ENCODE measurements at places on chromosomes 13 and 19.
A peak's percentile ranks its signal among the peaks of the same experiment; 100 is the strongest.

DNA sequence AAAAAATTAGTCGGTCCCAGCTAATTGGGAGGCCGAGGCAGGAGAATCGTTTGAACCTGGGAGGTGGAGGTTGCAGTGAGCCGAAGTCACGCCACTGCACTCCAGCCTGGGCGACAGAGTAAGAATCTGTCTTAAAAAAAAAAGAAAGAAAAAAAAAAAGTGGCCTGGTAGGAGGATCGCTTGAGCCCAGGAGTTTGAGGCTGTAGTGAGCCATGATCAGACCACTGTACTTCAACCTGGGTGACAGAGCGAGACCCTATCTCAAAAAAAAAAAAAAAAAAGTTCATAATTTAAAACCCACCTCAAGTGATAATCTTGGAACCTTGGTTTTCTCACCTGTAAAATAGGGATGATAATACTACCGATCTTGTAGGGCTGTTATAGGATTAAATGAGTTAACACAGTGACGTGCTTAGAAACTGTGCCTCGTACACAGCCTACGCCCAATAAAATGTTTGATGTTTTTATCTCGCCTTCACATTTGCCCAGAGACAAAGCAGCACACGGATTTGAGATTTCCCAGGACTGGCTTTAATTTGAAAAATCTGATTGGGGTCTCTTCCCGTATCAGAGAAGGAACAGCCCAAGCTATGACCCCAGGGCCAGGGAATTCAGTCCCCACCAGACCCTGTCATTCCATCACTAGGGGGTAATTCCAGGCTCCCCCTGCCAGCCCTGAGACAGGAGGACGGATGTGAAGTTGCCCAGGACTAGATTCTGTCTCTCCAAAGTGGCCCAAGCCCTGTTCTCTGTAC lies 3.6 kb downstream of the SERTAD1 start:
- no peak for DNase-seq

DNA sequence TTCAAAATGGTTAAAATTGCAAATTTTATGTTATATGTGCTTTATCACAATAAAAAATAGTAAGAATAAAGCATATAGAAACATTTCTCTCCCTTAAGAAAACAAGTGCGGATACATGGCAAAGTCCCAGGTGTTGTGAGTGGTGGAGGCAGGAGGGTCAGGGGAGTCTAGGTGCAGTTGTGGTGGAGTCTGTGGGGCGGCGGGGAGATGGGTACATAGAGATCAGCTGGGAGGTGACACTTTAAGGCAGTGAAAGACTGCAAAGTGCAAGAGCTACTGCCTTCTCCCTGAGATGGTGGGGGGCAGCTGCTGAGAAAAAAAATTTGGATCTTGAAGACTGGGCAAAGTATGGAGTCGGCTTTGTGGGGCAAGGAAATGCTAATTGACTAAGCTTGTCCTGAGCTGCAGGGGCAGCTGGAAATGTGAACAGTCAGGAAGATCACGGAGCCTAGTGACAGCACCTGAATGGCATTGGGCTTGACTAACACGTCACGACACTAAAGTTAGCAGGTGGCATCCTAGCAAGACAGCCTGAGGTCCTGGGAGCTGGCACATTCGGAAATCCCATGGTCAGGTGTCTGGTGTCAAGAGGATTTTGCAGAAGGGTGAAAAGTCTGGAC lies 72.9 kb upstream of the IRS2 start:
- DNase-seq = no peak

DNA sequence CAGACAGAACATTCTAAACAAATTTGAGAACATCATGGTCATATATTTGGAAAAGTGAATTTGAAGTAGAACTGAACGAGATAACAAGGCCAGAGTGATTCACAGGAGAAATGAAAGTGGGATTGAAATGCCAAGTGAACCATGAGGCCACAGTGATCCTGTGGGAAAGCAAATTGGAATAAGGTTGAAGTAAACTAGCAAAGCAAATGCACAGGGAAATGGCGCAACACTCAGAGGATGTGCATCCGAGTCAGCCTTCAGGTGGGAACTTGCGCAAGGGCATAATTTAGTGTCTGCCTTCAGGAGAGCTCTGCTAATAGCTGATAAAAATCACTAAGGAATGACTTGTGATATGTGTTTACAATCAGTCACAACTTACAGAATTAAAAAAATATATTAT lies 696.6 kb downstream of the LIG4 start:
- no peak for DNase-seq

DNA sequence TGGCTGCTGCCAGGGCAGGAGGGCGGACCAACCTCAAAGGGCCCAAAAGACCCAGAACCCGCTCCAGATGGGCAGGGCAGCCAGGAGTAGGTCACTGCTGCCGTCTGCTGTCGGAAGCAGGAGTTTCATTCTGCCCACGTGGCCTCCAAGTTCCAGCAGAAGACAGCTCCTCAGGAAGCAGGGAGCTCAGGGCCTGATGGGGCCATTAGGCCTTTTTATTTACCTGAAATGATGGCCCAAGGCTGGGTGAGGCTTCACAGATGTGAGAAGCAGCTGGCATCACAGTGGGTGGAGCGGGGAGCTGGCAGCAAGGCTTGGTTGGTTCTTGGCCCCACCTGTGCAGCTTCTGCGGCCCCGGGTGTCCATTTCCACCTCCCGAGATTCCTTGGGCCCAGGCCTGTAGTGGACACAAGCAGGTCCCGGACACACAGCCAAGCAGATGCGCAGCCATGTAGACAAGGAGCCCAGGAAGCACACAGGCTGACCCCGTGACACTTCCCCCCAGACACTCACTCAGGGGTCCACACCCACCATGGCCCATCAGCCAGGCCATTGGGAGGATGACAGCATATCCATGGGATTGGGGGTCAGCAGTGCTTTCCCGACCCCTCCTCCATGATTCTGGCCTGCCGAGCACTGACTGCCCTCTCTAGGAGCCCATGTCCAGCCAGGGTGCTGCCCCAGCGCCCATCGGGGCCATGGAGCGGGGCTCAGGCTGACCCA lies 26.4 kb downstream of the C13orf46 start:
- DNase-seq = no peak

DNA sequence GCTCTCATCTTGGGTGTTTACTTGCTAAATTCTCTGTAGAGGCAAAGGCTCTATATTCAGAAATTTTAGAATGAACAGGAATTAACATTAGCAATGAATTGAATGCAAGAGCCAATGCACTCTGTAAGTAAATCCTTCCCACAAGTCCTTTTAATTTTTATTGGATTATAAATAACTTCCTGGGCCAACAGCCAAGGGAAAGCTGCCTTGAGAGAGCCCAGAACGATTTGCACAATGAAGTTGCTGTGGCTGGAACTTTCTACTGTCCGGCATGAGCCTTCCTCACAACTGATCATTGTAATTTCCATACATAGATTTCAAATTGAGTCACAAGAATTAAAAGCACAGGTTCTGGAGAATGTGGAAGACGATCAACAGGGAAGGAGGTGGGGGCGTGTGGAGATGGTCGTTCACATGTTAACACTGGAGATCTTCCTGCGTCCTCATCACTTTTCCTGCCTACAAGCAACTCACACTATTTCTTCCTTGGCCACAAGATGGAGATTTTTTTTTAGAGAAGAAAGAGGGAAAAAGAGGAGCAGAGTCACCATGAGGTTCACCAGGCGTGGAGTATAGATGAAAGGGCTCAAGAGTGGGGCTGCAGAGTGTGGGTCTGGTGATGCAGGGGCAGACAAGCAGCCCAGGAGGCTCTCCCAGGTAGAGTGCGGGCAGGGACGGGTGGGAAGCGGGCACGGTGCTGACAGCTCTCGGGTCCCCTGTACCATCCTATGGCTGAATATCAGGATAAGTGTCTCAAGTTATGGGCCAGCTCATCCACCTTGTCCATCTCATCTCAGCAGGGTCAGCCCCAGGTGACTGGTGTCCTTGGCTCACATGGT lies 110.7 kb downstream of the SOX1 start:
- no peak for DNase-seq

DNA sequence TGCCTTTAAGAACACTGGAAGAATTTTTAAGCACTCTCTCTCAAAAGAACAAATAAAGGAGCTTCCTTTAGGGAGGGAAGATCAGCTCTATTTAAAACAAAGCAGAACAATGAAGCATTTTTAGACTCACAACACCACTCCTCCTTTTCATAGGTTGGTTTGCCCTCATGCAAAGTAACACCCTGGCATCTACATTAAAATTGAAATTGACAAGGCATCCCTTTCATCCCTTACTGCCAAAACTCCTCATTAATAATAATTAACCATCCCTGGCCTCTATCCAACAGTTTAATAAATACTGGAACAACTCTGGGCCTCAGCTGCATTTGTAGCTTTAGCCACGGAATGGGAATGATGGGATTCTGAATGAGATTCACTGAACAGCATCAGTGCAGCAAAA lies 929.1 kb downstream of the PCDH9 start:
- DNase-seq = no peak

GRCh38 chr13:20847296-20847695 lies 55.2 kb downstream of the XPO4 start:
- DNase-seq = no peak

- peak; percentile 99 for DNase-seq
Observed at GRCh38 chr19:4007021-4007835, at the start of gene PIAS4. Gene PIAS4 (plus strand): TSS chr19:4007736. CDS start chr19:4007761, 25 bp downstream.

GRCh38 chr13:76638882-76639281 lies 247.3 kb downstream of the KCTD12 start:
- DNase-seq = no peak

- no peak for DNase-seq
Observed at GRCh38 chr13:33787051-33787591, 30.8 kb upstream of the RFC3 start.

DNA sequence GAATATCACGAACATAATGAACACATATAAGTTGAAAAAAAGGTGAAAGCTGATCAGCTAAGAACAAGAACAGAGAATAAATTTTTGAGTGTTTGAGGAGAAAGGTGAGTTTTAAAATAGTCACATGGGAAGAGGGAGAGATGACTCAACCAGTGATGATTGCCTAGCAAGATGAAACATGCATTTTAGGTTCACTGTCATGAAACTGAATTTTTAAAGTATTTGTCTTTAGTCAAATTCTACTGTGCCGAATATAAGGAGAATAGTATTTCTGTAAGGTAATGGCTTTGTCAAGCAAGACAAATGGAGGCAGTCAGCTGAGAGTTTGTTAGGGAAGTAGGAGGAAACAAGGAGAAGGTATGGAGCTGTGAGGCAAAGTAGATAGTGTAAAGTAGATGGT lies 2557.4 kb downstream of the PCDH9 start:
- DNase-seq = no peak

- DNase-seq = no peak
Observed at GRCh38 chr13:80572308-80572922, 231.5 kb upstream of the SPRY2 start.

DNA sequence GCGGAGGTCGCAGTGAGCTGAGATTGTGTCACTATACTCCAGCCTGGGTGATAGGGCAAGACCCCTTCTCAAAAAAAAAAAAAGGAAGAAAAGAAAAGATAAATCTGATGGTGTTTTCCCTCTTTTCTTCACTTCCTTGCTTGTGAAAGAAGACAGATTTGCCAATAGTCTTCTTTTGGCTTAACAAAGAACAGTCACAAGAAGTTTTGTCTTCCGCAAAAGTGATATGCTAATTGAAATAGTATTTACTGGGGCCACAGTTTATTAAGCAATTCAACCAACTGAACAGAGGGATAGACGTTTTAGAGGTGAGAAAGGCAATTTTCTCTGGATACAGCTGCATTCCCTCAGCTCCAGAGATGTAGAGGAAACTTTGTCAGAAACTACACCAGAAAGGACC lies 22.9 kb upstream of the PLAUR start:
- DNase-seq = no peak

- no peak for DNase-seq
Observed at GRCh38 chr13:100491164-100491842, 97.3 kb downstream of the GGACT start.

GRCh38 chr19:9528757-9529336 lies 9.6 kb downstream of the ZNF426 start:
- DNase-seq = no peak

DNA sequence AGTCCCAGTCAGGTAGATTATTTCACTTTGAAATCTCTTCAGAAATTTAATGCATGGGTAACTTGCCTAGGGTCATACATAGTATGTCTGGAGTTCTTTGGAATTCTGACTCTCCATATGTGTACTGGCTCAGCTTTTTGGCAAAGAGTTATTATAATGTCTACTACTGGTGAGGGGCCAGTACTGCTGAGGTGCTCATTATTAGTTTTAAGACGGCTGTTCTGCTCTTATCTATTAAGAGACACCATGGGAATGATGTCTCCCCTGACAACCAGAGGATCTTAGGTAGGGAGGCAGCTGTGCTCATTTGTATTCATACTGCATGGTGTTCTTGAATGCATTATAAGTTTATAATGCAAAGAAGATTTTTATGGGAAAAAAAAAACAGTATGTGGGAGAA lies 184.1 kb downstream of the RGCC start:
- no peak for DNase-seq

GRCh38 chr13:109162248-109163036 lies 533.0 kb downstream of the MYO16 start:
- DNase-seq = no peak

- DNase-seq = no peak
Observed at GRCh38 chr19:27718234-27718633, 1494.7 kb downstream of the UQCRFS1 start.

GRCh38 chr13:53622456-53622855 lies 593.8 kb downstream of the OLFM4 start:
- no peak for DNase-seq

- DNase-seq = no peak
Observed at GRCh38 chr19:47161876-47162489, 31.3 kb downstream of the SAE1 start.

DNA sequence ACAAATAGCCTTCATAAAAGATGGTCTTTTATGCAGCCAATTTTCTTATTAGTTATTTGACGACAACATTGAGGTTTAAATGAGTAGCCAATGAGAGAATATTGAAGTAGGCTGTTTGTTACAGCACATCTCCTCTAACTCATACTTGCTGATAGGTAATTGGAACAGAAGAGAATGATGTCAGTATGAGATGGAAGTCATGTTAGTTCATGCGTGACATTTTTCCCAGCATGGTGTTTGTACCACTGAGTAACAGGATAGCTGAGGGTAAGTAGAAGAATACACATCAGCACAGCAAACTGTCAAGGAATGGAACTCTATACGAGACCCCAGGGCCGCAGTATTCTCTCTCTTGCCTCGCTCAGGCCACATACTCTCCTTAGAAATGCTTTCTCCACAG lies 37.2 kb downstream of the COL4A2 start:
- no peak for DNase-seq

Measured in right kidney (tissue), 9 donors.